ENCODE measurements at places on chromosomes 4 and X.

GRCh38 chrX:12480956-12481355 is 310.3 kb upstream of the PRPS2 start:
- DNase-seq: no peak

GRCh38 chr4:76174216-76174615 is 26.0 kb upstream of the NUP54 start:
- no peak for DNase-seq

GRCh38 chrX:119604766-119605463 is 1.3 kb downstream of the NKRF start:
- no peak for DNase-seq

GRCh38 chr4:139887376-139887802 is 221.8 kb downstream of the MGST2 start:
- DNase-seq: no peak

All from spinal cord (tissue), 10 donors.